ENCODE measurements at places on chromosomes 5 and 9.

GRCh38 chr5:140556438-140556837 is 835 bp downstream of the SRA1 start:
- DNase-seq: no peak

GRCh38 chr5:81779125-81779915 is 28.4 kb upstream of the SSBP2 start:
- no peak for DNase-seq

GRCh38 chr9:80602291-80602690 is 1030.5 kb downstream of the TLE4 start:
- DNase-seq: no peak

DNA sequence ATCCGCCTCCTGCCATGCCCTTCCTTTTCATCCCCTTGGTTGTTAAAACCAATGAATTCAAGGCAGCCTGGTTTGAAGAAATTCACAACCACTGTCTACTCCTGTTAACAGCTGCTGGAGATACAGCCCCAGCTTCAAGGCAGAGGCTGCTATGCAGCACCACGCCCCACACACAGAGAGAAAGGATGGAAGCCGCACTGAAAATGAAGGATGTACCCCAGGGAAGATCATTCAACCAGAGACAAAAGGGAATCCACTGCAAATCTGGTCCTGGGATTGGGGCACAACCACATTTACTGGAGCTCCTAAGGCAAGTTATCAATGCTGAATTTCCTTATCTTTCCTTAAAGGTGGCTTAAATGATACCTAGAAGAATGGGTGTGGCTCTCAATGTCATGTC is 58.7 kb downstream of the DPYSL3 start:
- DNase-seq: peak; percentile 24

GRCh38 chr5:61328791-61329549 is 3.1 kb upstream of the ZSWIM6 start:
- peak; percentile 71 for DNase-seq

GRCh38 chr5:60207040-60207439 is 313.5 kb upstream of the PDE4D start:
- DNase-seq: no peak

GRCh38 chr9:13823026-13823425 is 490.9 kb downstream of the NFIB start:
- DNase-seq: no peak

GRCh38 chr5:168852329-168852728 is 273.2 kb upstream of the PANK3 start:
- no peak for DNase-seq

DNA sequence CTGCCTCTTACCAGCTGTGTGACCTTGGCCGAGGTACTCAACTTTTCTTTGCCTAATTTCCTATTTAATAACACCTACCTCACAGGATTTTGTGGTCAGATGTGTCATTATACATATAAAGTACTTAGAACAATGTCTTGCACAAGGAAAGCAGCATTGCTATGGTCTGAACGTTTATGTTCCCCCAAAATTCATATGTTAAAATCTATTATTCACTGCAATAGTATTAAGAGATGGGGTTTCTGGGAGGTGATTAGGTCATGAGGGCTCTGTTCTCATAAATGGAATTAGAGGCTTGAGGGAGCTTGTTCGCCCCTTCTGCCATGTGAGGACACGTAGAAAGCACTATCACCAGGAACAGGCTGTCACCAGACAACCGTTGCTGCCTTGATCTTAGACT is 10.9 kb upstream of the RNF145 start:
- DNase-seq: no peak

- DNase-seq: no peak
These were observed 71.2 kb downstream of the SYK start for GRCh38 chr9:90872835-90873294.

GRCh38 chr5:175230299-175230698 is 213.7 kb downstream of the DRD1 start:
- no peak for DNase-seq

- DNase-seq: peak; percentile 71
These were observed 521.7 kb downstream of the RAB3C start for GRCh38 chr5:59104400-59105127.

DNA sequence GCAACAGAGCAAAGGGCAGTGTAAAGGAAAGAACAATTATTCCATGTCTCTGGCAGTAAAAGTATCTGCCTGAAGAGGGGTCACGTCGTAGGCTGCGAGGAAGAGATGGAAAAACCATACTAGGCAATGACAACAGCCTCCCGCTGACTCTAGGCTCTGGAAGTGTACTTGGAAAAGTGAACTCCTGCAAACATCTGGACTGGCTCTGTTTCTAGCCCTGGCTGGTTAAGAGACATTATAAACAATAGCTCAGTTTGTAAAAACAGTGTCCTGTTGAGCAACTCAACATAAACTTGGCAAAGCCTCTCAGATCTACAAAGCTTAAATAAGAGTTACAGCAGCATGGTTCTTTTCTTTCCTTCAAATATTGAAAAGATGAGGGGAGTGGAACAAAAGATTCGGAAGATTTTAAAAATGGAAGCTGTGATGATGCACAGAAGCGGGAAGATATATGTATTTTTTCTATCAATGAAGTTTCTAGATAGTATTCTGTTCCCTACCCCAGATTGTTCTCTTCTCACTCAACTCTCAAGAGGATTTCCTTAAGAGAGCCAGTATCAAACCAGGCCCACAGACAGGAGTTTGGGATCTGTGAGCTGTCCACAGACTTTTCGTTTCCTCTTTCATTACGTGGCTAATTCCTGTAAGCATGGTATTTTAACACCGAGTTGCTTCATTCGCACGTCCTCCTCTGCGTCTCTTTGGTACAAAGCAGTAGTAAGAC is 79.4 kb downstream of the SPTLC1 start:
- no peak for DNase-seq

DNA sequence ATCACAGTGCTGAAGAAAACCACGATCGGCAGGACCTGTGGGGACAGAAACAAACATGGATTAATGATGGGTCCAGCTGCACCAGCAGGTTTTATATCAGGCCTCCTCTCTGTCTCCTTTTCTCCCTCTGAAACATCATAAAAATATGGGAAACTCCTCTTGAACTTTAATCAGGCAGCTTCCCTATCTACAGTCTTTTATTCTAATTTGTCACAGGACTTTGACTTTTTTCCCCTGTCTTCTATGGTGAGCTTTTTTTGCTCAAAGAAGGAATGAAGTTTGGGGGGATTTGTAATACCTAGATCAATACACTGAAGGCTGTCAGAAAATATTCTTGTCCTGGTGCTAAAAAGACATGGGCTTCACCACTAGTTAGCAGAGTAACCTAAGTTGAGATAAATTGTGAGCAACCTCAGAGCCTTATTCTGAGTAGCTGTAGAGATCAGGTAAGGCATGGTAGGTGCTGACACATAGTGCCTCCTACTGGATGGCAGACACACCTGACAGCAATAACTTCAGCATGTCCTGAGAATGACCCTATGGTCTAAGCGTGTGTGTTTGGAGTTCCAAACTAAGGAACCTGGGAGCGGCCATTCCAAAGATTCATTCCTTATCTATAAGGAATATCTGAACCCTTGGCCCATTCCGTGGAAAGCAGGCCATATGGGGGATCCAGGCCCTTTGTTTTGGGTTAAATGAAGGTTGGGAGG is 46.2 kb downstream of the SLC28A3 start:
- peak; percentile 77 for DNase-seq

DNA sequence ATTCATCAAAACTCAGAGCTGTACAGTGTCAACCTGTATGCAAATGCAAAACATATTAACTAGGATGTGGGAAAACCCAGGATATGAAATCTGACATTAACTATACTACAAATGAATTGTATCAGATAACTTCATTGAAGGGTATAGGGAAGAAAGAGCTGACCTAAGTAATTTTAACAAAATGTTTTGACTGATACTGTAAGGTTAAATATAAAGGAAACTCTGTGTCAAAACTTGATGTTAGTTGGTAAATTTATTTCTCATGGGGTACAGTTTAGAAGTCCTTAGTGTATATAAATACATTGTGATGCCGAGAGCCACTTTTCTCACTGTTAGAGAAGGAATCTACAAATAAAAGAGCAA is 78.1 kb upstream of the VCAN start:
- no peak for DNase-seq

- DNase-seq: peak; percentile 95
These were observed 5.5 kb upstream of the SET start for GRCh38 chr9:128683340-128684064.

GRCh38 chr5:75380099-75380498 is 43.1 kb downstream of the HMGCR start:
- no peak for DNase-seq

DNA sequence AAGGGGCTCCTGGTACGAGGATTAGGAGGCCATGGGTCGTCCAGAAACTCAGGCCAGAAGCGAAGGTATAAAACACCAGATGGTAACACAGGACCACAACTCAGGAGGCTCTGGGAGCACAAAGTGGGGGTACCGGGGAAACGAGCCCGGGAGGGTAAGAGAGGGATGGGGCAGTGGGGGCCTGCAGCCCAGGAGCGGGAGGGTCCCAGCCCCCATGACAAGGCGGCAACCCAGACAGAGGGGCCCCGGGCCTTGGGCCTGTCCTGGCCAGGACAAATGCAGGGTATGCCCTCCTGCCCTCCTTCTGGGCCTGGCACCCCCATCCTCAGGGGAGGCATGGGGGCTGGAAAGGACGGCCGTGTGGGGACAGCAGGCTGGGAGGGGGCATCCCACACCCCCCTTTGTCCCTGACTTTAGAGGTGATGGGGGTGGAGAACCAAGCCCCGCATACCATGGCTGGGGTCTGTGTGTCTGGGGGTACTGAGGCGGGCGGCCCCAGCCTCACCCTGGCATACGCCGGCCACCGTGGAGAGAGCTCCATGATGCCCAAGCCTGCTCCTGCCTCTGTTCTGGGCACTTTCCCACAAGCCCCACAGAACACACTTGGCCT is 47.0 kb upstream of the EXOC3 start:
- DNase-seq: no peak

DNA sequence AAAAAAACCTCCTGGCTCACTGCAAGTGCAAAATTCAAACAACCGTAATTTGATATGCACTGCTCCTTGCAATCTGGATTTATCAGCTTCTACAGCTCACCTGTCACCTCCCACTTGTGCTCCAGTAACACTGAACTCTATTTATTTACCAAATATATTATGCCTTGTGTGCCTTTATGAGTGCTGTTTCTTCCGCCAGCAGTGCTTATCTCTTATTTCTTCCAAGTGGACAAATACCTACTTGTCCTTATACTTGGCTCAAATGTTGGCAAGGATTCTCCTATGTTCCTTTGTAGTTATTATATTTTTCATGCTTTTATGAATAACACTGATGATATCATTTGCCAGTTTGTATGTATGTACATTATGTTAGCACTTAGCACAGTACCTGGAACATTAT is 145.7 kb upstream of the ARRDC3 start:
- no peak for DNase-seq

DNA sequence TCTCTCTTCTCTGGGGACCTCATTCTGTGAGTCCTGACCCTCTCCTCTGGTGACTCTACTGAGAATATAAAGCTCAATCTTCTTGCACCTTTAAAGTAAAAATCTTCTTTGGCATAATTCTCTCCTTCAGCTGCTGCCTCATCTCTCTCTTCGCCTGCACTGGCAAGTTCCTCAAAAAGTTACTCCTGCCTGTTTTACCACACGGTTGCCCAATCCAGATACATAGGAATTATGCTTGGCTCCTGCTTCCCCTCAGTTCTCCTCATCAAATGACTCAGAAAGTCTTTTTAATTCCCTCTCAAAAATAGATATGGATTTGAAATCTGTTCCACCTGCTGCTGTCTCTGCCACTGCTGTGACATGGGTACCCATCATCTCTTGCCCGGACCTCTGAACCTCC is 14.4 kb upstream of the HRCT1 start:
- no peak for DNase-seq

DNA sequence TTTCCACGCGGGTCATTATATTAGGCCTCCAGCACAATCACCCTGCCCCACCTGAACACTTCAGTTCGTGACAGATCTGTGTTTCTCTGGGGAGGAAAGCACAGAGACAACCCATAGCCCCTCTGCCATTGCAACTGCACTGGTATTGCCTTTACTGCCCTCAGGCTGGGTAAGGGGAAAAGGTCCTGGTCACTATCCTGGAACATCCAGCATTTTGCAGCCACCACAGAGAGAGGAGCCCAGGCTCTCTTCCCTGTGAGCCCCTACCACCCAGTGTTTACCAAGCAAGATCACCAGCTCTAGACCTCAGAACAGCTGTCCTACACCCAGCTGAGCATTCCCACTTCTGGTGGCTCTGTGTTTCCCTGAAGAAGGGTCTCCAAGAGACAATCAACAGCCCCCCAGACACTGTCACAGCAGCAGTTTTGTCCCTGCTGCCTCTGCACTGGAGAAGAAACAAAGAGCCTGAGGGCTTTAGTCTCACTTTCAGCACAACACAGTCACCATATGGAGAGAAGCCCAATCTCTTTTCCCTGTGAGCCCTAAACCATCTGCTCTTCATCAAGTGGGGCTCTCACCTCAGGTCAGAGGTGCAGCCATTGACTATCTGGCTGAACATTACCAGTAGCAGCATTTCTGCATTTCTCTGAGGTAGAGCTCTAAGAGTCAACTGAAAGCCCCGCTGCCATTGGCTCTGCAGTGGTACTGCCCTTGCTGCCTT is 655.2 kb upstream of the FAM174A start:
- no peak for DNase-seq

GRCh38 chr5:142935014-142935413 is 164.8 kb downstream of the ARHGAP26 start:
- DNase-seq: no peak

DNA sequence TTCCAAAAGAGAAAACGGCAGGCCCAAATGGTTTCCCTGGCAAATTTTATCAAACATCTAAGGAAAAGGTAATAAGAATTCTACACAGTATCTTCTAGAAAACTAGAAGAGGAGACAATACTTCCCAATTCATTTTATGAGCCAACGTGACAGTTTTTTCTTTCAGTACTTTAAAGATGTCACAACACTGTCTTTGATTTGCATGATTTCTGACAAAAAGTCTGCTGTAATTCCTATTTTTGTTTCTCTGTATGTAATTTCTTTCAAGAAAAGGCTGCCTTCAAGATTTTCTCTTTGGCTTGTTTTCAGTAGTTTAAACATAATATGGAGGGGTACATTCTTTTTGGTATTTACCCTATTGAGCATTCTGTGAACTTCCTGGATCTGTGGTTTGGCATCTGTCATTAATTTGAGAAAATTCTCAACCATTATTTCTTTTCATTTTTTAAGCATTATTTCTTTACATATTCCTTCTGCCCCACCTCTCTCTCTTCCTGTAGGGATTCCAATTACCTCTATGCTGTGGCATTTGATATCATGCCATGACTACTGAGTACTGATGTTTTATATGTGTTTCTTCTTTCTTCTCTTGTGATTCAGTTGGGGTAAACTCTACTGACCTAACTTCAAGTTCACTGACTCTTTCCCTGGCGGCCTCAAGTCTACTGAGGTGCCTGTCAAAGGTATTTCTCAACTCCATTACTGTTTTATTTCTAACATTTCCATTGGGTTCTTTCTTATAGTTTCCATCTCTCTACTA is 32.2 kb downstream of the ANKS6 start:
- DNase-seq: no peak

DNA sequence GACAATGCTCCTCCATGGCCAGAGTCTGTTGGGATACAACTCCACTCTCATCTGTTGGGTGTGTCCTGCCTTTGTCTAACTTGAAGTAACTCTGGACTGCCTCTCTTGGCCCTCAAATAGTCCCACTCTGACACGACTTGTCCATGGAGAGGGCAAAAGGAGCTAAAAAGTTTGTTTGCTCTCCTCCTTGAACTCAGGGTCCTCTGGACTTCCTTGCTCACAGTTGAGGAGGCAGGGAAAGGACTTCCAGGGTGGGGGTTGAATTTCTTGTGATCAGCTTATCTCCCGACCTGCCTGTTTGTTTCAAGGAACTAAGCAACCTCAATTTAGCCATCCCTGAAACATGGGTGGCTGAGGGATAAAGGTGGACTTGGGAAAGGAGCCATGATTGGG is 11.7 kb downstream of the DNAJB5 start:
- no peak for DNase-seq

All from mesendoderm (in vitro differentiated cells).